ENCODE measurements at places on chromosomes 5 and 9.
A peak's percentile ranks its signal among the peaks of the same experiment; 100 is the strongest.

GRCh38 chr5:132385326-132386105, 16.0 kb downstream of the SLC22A5 start:
- DNase-seq = peak; percentile 43

DNA sequence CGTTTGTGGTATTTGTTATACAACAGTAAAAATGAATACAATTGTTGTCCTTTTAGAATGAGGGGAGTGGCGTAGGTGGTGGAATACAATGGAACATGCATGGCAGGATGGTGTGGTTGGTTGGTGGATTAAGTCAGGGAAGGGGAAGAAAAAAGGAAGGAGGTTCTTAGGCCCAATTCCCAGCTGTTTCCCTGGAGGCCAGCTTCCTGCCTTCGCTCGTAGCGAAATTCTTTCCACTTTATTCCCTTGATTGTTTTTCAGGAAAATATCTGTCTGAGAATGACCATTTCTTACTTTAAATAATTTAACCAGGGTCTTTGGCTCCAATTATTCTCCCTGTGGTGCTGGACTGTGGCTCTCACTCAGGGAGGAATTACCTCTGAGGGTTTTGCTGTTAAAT, 24.1 kb upstream of the DMAC1 start:
- no peak for DNase-seq

GRCh38 chr5:90613918-90614504, 55.4 kb downstream of the ADGRV1 start:
- no peak for DNase-seq

DNA sequence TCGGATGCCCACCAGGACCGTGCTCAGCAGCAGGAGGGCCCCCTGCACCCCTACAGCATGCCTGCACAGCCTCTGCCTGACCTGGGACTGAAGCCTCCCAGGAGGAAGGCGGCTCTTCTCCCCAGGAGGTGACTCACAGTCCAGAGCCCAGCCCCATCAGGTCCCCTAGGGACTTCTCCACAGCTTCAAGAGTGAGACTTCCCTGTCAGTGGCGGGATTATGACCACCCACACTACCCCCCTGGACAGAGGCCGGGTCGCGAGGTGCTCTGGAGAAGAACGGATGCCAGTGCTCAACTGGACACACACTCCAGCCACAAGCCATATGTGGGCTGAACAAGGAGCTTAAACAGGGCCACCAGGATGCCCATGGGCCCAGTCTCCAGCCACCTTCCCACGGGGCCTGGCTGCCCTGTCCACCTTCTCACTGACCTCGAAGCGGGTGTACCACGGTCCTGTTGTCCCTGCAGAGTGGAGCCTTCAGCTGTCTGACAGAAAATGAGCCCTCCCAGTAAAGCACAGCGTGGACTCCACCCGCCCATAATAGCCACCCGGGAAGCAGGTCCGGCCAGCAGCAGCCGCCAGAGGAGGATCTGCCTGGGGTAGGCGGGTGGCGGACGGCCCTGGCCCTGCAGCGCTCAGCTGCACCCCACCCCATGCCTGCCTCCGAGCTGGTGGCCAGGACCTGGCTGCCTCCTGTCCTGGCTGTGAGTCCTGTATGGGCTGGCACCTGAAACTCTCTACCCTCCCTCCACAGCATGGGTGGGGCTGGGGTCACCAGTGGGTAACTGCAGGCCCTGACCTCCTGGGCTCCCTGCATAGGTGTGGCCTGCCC, 54.7 kb downstream of the SEMA4D start:
- no peak for DNase-seq

GRCh38 chr5:26894719-26895263, 143.6 kb downstream of the CDH9 start:
- DNase-seq = no peak

DNA sequence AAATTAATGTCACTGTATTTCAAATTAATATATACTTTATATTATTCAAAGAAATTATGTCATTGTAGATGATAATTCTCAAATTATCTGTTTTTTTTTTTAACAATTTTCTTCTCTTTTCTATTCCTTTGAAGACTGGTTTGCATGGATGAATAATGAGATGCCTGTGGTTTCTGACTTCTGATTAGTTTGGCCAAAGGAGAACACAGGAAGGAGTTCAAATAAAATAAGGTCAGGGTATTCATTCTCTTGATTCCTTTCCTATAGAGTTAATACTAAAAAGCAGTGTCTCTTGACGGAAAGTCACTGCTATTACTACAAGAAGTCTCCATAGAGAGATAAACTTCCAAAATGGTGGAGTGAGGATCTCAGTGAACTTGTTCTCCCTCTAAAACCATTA, 279.6 kb upstream of the FTMT start:
- DNase-seq = no peak

- DNase-seq = no peak
Observed at GRCh38 chr5:93794954-93795353, 53.6 kb upstream of the POU5F2 start.

DNA sequence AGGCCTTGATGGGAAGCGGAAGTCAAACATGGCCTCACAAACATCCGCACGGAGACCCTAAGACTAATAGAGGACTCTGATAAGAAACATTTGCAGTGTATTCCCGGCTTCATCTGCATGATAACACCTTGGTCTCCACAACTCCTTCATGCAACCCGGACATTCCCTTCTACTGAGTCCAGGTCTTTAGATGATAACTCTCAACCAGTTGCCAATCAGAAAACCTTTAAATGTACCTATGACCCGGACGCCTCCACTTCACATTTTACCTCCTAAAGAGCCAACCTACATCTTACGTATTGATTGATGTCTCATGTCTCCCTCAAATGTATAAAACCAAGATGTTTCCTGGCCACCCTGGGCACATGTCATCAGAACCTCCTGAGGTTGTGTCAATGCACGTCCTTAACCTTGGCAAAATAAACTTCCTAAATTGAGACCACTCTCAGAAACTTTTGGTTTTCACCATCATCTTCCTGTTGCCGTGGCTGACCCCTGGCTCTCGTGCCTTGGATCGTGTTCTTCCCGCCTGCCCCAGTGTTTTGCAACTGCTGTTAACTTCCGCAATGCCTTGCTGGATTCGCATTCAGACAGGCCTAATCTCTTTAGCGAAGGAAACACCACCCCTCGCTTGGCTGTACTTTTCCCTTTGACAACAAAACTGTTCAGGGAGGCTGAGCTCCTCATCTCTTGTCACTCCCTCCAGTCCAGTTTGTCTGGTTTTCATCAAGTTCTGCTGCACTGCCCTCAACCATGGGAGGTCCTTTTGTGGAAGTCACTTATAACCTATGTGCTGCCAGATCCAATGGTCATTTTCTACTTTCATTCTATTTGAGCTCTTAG, 1.1 kb upstream of the DAP start:
- DNase-seq = peak; percentile 76

GRCh38 chr9:101485924-101486692, 47.5 kb upstream of the RNF20 start:
- peak; percentile 29 for DNase-seq

GRCh38 chr5:131297886-131298285, 34.0 kb downstream of the CDC42SE2 start:
- DNase-seq = no peak

GRCh38 chr5:54764102-54765090, 221.0 kb downstream of the ESM1 start:
- no peak for DNase-seq

Data from right lobe of liver (tissue), 6 donors.